ENCODE measurements at places on chromosomes 12 and 14.

DNA sequence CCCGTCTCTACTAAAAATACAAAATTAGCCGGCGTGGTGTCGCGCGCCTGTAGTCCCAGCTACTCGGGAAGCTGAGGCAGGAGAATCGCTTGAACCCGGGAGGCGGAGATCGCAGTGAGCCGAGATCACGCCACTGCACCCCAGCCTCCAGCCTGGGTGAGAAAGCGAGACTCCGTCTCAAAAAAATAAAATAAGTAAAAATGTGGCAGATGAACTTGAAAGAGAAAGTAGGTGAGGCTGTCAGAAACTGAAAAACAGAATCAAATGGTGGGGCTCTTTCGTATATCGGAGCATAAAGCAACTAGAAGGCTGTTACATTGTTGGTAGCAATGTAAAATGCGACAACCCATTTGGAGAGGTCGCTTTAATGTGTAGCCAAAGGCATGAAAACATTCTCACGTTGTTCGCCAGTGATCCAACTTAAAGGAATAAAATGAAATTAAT, 767 bp upstream of the CCNT1 start:
- DNase-seq: no peak

GRCh38 chr14:24903337-24903736, 146.6 kb downstream of the STXBP6 start:
- DNase-seq: peak; percentile 6

- DNase-seq: no peak
These were observed 733 bp downstream of the TTC7B start for GRCh38 chr14:90815572-90815821.

GRCh38 chr14:105913221-105913620, 386.8 kb downstream of the TMEM121 start:
- no peak for DNase-seq

GRCh38 chr14:74018174-74018585, 908 bp downstream of the ENTPD5 start:
- DNase-seq: no peak

- DNase-seq: no peak
These were observed 273.6 kb downstream of the SUDS3 start for GRCh38 chr12:118649765-118650585.

GRCh38 chr12:46354802-46355199, 17.8 kb downstream of the SLC38A2 start:
- DNase-seq: no peak

DNA sequence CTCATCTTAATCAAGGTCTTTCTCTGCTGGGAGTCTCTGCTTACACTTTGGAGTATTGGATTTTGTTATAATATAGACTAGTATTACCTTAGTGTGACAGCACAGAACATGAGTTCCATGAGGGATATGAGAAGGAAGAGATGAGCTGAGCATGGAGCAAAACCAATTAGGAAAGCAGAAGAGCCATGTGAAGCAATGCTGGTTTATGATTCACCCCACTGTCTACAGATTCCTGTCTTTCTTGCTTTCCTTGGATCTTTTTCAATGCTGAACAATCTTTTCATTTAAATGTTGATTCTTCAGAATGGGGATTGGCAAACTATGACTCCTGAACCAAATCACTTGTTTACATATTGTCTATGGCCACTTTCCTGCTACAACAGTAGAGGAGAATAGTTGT, 70.4 kb upstream of the KITLG start:
- DNase-seq: peak; percentile 45

- no peak for DNase-seq
These were observed 1053.8 kb downstream of the BCL11B start for GRCh38 chr14:98218218-98218617.

DNA sequence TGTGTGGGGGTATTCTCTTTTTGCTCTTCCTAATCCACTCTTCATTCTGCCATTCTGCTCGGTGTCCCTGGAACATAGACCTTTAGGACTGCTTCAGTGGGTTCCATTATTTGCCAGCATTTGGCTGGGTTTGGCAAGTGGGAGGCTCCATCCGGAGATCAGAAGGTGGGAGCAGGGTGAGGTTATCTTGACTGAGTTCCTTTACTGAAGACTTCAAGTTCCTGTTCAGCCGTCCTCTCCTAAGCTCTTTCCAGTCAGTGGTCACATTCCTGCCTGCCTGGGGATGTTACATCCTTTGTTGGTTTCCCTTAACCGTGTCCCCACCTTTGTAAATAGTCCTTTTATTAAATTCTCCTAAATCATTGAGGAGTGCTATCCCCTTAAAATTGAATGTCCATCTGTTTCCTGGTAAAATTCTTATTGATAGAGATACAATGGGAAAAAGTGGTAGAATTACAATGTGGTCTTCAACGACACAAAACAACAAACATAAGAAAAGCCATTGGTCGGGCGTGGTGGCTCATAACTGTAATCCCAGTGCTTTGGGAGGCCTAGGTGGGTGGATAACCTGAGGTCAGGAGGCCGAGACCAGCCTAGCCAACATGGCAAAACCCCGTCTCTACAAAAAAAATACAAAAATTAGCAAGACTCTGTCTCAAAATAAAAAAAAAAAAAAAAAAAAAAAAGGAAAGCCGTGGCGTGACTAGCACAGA, 5.0 kb upstream of the MIA2 start:
- DNase-seq: no peak

DNA sequence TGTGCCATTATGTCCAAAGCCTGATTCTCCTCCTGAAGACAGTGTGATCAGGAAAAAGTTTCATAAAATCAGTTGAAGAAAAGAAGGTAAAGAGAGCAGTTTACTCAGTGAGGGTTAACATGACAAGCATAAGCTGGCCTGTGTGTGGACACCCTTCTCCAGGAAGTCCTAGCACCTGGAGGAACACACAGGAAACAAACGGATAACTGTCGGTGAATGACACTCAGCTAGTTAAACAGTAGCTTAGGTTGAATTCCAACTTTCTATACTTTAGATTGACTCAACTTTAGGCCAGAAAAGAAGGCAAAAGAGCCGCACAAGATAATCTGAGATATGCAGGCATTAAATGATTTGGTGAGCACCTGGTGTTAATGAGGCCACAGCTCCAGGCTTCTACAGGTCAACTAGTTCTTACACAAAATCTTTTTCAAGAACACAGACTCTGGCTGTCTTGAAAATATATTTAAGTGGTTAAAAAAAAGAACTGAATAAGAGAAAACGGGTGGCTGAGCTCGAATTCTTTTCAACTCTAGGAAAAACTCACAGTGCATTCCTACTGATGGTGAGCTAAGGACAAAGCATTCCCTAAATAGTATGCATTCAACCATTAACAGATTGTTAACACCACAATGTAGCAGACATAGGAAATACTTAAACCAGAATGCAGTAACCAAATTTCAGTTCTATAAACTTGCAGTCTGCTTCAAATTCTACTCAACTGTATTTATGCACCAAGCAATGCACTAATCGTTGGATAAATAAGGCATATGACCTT, 56.9 kb upstream of the TSPAN8 start:
- DNase-seq: no peak

DNA sequence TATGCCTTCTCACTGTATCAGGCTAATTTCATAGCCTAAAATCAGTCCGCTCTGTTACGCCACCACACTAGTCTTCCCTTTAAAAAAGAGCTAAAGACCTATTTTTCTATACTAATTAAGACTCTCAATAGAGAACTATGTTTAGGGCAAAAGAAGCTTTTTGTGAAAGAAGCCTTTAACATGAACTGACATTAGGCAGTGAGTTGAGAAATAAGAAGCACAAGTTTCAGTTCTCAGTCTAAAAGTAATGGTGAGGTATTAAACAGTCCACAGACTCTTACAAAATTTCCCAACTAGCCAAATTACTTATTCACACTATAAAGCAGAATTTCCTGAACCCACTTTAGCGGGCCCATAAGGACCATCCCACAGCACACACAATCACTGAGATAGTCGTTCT, 93.7 kb downstream of the SOX5 start:
- no peak for DNase-seq

DNA sequence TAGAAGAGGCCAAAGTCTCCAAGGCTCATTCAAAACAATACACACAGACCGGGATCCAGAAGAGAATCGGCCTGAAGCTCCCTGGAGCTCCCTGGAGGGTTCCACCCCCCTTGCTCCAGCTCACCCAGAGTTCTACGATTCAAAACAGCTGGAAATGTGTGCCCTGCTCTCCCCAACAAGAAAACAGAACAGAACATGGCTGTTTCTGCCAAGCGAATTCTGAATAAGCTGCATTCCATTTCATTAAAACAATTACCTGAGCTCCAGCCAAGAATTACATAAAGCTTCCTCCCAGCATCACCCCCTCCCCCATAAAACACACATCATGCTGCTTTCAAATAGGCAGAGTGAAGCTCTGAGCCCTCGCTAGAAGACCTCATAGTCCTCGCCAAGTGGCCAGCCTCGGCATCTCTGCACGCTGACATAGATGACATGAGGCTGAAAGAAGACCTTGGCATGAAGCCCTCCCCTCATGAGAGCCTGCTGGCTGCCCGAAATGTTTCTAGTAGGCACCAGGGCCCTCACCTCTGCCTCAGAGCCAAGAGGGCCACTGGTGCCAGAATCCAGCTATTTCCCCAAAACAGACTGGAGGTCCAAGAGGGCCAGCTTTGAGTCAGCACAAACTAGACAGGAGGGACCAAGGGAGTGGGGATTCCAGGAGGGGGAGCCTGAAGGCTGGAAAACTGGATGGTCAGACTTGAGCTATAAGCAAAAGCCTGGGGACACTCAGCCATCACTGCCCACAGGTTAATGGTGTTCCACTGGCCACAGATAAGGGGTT, 8.3 kb downstream of the PXN start:
- peak; percentile 84 for DNase-seq

DNA sequence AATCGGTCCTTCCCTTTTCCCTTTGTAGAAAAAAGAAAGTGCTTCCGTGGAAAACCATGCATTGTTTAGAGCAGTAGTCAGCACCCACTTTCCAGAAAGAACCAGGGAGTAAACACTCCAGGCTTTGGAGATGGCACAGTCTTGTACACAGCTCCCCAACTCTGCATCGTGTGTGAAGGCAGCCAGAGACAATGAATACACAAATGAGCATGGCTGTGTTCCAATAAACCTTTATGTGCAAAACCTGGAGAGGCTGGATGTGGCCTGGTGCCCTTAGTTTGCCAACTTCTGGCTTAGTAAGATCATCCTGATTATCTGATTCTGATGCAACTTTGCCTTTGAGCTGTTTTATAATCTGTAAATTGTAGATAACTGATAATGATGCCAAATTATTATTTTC, 463.4 kb upstream of the TMEM132C start:
- DNase-seq: no peak

- DNase-seq: no peak
These were observed 98.7 kb upstream of the PLXNC1 start for GRCh38 chr12:94049718-94050117.

DNA sequence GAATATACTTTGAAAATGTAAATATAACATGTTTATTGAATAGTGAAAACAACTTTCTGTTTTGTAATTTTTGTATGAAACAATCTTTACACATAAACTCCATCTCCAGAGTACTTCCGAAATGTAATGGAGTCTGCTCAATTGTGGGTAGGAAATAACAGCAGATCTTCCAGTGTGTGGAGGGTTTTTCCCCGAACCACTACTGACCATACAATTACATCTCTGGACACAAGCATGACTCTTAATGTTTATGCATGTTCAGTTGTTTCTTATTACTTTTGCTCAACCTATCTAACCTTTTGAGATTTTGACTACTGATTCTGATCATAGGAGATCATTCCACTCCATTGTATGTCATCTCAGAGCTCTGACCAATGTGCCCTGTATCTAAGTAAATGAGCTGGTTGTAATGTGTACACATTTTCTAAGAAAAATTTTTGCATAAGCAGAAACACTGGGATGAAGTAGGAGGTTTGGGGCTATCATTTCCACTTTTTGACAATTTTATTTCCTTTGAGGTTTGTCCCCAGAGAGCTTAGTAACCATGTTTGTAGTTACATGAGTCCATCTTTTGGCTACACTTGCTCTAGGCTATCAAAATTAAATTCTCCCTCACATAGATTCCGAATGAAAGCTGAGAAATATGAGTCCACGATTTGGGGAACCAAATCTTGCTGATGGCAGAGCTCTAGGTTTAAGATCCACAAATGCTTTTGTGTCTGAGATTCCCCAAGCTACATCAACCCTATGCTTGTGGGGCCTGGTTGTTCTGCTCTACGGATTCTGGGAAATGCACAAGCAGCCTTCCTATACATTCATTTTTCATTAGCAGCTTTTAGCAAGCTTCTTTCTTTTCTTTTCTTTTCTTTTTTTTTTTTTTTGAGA, 21.4 kb upstream of the CLEC4D start:
- no peak for DNase-seq

DNA sequence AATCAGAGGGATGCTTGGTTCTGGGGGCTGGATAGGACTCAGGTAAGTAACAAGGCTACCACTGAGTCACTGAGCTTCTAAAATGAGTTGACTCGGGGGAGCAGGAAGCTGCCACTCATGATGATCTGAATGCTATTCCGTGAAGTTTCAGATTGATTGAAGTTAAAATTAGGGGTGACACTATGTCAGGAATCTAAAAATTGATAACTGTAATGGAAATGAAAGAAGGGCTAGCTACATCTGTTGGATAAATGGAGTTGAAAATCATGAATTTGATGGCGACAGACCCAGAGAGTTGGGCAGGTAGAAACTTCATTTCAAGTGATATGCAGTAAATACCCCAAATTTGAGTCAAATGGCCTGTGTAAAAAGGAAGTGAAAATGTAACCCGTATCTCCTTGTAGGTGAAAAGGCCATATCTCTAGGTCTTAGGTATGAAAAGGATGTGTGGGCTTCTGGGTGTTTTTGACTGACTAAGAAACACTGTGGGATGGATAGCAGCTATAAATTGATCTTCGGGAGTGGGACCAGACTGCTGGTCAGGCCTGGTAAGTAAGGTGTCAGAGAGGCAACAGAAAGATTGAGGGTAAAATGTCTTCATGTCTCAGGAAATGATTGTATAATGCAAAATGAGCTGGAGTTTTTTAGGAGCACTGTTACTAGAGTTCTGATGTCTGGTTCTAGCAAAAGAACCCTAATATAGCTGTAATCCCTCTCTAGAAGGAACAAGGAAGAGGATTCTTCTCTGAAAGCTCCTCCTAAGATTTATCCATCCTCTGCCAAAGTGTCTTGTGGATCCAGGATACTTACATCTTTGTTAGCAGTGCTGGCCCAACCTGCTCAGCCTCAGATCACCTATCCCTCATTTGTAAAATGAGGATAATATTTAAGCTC, 57.3 kb downstream of the DAD1 start:
- DNase-seq: no peak

- no peak for DNase-seq
These were observed 70.1 kb downstream of the PRKD1 start for GRCh38 chr14:29857551-29857950.

GRCh38 chr12:21354641-21355040, 18.1 kb upstream of the IAPP start:
- DNase-seq: no peak
